Anterior cingulate cortex (tissue), 58 donors: ENCODE measurements at places on chromosomes 5 and 9.

DNA sequence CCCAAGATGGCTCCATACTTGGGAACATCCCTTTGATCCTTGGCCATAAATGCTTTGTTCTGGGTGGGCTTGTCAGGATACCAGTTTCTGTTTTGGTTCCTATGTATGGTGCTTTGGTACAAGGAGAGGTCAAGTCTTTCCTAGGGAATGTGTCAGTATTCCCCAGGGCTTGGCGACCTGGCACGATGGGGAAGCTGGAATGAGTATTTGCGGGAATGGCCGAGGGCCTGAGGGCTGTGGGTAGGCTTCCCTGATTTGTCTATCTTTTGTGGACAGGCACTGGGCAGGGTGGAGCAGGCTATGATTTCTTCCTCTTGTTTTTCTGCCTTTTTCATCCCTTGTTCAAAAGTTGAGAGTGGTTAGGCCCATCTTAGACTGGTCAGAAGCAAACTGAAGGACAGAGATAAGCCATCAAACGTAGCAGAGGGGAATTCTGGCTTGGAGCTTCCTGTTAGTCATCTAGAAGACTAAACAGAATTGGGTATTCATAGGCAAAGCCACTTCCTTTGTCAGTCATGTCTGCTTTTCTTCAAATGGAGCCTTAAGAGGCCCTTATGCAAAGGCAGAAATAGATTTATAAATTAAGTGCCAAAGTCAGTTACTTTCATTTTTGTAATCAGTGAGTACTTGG, 13.7 kb downstream of the DOCK2 start:
- DNase-seq: no peak

DNA sequence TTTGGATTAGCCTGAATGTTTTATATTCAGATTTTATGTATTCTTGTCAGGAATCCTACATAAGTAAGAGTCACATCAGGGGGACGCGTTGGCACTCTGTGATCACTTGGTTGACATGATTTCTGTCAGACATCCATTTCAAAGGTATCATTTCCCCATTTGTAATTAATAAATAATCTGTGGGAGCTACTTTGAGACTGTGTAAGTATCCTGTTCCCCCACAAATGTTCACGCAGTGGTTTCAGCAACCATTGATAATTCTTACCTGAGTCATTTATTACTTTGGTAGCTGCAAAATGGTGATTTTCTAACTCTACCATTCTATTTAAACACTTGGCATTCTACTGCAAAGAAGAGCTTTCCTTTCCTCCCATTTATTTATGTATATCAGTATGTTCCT, 56.9 kb upstream of the TBC1D2 start:
- no peak for DNase-seq

- no peak for DNase-seq
Observed at GRCh38 chr5:81749561-81750307, 1.2 kb downstream of the SSBP2 start.

GRCh38 chr9:132584601-132585560, 2.5 kb downstream of the BARHL1 start:
- no peak for DNase-seq

DNA sequence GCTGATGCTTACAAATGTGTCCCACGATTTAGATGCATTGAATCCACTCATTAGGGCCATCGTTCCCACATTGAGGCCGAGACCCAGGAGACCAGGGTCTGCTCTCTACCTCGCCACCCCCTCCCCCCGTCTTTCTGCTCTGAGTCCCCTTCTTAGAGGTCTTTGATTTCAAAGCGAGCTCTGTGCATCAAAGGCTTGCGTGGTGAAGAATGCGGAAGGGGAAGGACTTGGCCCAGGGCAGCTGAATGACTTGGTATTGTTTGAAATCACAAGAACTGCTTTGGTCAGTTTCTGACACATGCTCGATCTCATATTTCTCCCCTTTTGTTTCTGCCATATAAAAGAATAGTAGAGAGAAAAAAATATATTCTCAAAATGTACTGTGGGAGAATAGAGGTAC, 78.3 kb upstream of the IRX1 start:
- no peak for DNase-seq

DNA sequence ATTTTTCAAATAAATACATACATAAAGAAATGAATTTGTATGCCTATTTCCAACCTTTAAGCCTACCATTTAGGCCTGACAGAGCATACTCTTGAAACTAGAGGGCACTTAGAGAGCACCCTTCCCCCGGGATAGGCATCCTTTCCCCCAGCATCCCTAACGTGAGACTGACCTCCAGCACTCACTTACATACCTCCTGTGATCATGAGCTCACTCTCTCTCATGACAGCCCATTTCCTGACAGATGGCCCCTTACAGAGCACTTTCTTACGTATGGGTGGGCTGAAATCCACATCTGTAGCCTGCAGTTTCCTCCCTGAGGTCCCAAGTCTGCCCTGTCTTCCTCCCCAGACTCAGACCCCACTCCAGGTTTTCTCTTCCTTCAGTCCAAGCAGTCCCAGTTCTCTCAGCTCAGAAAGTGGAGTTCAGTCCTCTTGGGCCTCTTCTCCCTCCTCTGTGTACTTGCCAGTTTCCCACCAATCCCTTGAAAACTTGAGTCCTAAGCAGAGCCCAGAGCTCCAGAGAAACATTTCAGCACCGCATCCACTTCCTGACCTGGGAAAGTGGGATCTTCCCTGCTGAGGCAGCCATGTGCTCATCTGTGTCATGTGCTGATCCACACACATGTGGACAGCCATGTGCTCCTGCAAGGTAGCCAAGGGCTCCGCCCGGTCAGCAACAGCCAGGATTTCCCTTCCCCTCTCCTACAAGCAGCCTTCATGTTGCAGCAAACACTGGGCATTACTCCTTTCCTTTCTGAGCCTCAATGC, 2.2 kb upstream of the CDX1 start:
- no peak for DNase-seq

GRCh38 chr5:60668686-60669304, 31.2 kb downstream of the DEPDC1B start:
- no peak for DNase-seq

DNA sequence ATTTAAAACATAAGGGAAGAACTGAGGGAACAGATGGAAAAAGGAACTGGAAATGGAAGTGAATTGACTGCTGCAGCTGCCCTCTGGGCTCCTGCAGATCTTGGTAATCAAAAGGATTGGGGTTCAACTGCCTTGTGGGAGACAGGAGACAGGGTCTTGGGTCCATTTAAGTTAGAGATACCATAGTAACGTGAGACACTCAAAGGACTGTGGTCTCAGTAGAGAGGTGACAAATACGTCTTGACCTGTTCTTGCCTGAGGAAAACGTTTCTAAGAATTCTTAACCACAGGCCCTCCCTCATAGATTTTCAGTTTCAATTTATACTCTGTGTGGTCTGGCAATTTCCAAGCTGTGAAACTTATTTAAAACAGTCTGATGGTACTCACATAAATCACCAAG, 100.8 kb upstream of the DHFR start:
- DNase-seq: no peak

GRCh38 chr9:98248737-98249474, 6.5 kb downstream of the TBC1D2 start:
- DNase-seq: no peak

DNA sequence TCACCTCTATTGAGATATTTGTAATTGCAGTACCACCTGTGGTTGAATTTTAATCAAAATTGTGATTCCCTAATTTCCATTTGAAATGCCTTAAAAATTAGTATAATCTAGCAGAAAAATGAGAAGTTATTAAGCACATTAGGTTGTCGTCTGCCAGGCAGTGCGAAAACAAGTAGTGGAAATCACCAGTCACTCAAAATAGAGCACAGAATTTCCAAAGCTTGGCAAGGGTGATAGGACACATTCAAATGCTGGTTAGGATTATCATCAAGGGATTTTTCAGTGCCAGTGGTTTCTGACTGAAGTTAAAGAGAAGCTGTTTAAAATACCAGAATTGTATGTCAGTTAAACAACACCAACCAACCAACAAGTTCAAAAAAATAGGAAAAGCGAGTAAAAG, 97.8 kb downstream of the PLK2 start:
- no peak for DNase-seq

DNA sequence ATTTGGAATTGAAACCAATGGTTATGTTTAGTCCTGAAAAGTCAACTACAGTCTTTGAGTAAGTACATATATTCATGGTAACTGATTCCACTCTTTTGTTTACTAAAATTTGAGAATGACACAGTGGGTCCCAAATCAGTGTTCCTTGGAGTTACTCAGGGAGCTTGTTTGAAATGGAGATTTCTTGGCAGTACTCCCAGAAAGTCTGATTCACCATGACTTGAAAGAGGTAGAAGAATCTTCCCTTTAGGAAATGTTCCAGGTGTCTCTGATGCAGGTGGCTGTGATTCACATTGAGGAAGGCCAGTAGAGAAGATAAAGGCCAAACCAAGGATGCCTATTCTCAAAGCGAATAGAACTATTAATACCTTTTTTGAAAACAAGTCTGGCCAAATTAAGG, 1078.3 kb downstream of the CDH12 start:
- no peak for DNase-seq
